ENCODE measurements at places on chromosomes 6 and 20.

- DNase-seq, result no peak
These were observed 62.2 kb upstream of the DDR1 start for GRCh38 chr6:30821862-30822784.

DNA sequence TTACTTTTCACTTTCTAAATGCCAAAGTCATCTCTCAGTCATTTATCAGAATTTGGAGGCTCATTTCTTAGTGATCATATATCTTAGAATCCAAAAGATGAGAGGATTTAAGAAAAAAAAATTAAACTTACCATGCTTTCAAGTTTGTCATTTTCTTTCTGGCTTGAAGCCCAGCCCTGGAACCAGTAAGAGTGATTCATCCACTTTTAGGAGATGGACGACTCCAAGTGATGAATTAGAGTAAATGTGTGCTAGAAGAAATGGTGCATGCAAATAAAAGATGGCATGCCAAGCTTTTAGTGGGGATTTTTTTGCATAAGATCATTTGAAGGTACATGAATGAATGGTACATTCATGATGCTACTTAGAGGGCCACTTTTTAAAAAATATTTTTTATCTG, 20.1 kb downstream of the PLCB1 start:
- no peak for DNase-seq

GRCh38 chr6:90978046-90978445, 391.2 kb upstream of the MAP3K7 start:
- no peak for DNase-seq

DNA sequence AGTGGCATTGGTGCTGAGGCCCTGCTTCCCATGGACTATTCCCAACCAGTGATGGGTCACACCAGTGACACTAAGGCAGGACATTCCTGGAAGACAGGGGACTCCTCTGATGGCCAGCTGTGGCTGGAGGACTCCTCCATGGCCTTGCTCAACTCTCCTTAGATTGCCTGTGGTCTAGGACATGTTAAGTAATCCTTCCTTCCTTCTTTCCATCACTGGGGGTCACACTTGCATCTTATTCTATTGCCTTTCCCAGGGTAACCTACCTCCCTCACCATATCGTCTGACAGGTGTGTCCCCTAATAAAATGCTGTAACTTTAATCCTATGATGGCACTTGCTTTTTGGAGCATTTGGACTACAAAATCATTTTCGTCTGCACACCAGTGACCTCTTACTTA, 24.5 kb upstream of the HLA-A start:
- no peak for DNase-seq

GRCh38 chr6:134599079-134599478, 281.2 kb upstream of the SGK1 start:
- no peak for DNase-seq

- no peak for DNase-seq
These were observed 334.2 kb upstream of the RSPO3 start for GRCh38 chr6:126784161-126784790.

GRCh38 chr6:107205058-107205998, 90.0 kb upstream of the BEND3 start:
- no peak for DNase-seq

DNA sequence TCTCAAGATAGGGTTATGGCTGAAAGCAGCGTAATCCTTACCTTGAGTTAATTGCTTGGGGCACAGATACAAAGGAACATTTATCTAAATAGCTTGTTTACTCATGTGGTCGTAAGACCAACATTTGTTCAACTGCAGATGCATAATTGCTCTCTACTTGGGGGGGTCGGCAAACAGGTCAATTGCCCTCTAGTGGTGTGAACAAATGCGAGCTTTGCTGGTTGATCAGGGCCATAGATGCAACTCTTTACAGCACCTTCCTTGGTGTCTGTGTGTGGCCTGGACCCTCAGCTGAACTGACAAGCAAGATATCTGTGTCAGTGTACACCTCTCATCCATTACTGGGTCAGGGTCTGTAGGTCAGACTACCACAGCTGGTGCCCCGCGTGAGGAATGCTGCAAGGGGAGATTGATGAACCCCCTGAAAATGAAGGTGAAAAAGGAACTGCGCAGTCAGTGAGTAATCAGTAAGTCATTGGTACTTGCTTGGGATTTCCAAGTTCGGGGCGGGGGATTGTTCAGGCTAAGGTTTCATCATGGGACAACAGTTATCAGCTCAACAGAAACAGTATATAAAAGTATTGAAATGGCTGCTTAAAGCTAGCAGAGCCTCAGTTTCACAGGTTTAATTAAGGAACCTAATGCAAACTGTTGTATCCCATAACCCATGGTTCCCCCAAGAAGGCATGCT, 24.0 kb downstream of the HLA-DPA1 start:
- no peak for DNase-seq

DNA sequence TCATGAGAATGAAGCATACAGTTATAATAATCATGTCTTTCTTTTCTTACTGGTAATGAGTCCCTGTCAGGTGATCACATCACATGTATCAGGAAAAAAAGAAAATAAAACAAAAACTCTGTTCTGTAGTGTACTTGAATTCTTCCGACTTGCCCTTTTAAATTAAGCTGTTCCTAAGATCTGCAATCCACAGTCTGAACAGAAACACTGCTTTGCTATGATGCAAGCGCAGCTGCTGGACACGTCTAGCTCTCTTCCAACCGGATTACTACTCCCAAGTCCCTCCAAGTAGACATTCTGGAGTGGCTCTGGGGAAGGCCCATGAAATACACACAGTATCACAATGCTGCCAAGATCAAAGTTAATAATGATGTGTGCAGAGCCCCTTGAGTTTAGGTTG, 83.7 kb downstream of the FYN start:
- no peak for DNase-seq

DNA sequence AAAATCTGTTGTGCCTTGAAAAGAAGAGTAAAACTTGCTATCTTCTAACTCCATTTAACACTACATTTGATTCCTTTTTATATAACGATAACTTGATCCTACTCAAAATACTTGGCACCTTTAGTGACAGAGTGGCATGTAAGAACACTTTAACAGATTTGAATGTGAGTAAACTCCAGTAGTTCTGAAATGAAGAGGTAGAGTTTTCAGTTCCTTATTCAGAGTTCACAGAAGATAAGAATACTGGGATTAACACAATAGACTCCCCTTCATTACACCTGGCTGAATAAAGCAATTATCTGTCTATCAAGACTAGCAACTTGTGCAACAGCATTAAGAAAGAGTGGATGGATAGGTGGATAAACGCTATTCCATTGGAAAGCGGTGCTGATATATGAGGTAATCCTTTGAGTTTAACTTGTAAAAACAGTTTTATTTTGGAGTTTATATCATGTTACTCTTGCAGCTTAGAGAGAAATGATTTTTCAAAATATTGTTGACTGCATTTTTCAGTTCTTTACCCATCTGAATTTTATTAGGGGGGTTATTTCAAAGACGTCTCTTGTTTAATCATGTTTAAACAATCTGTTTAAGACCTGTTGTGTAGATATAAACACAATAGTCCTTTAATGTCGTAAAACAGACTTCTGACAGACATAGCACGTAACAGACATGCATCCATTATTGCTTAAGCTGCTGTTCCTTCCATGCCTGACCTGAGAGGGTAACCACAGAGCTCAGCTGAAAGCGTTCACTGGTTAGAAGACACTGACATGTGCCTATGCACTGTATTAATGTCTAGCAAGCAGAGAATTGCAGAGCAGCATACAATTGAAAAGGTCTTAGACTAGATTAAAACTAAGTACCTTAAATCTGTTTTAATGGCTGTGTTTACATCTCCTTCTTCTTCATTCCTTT, 102.4 kb upstream of the SUPT3H start:
- DNase-seq, result no peak

DNA sequence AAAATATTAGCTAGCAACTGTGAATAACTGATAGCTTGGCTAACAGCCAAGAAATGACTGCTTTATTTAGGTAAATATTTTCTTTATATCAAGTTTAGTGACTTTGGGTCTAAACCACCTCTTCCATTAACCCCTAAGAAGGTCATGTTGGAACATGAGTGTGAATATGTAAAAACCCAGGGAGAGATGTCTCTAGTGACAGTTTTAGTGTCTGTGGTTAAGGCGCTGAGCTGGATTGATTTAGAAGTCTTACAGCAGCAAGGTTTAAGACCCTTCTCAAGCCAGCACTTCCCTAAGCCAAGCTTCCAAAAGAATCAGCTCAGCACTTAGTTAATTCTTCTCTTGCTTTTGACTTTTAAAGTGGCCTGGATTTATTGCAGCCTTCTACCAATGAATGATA, 11.4 kb upstream of the SIRT5 start:
- DNase-seq, result no peak

DNA sequence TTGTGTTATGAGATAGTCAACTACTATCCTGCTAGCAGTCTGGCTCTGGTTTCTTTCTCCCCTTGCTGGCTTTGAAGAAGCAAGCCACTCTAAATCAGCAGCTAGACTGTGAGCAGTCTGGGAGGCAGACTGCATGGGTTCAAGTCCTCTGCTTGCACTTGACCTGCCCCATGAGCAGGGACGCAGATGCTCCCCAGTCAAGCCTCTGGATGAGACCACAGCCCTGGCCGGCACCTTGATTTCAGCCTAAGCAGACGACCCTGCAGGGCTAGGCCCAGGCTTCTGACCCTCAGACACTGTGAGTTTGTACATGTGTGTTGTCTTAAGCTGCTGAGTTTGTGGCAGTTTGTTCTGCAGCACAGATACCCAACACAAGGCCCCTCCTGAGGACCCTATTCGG, 105.8 kb downstream of the SULF2 start:
- DNase-seq, result no peak

DNA sequence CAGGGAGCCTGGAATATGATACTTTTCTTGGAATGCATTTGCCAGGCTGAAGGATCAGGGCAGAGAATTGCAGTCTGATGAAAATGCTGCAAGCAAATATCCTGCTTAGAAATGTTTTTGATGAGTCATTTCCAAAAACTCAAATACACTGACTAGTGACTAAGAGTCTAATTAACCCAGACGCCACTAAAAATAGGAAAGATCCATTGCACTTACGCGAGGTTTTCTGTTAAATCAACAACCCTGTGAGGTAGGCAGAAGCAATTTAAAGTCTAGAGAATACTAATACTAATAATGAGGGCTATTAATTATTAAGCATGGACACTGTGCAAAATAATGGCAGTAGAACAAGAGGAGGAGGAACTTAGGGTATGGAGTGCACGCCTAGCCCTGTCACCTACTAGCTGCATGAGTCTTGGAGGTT, 130.1 kb upstream of the DOK5 start:
- no peak for DNase-seq

GRCh38 chr20:42483730-42484303, 705.9 kb downstream of the PTPRT start:
- no peak for DNase-seq

DNA sequence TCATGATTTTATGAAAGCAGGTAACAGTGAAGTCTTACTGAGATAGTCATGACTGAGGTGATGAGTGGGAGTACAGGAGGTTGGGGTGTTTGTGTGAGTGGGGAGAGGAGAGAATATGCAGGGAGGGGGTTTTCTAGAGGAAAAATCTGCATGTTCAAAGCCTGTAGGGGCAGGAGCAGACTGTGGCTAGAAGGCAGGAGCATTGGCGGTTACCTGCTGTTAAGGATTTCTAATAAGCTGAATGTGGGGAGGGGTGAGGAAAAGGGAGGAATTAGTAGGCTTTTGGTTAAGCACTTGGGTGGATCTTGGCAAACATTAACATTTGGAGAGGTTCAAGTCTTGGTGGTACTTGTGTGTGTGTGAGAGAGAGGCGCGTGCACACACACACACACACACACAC, 70.8 kb downstream of the EYA4 start:
- no peak for DNase-seq

DNA sequence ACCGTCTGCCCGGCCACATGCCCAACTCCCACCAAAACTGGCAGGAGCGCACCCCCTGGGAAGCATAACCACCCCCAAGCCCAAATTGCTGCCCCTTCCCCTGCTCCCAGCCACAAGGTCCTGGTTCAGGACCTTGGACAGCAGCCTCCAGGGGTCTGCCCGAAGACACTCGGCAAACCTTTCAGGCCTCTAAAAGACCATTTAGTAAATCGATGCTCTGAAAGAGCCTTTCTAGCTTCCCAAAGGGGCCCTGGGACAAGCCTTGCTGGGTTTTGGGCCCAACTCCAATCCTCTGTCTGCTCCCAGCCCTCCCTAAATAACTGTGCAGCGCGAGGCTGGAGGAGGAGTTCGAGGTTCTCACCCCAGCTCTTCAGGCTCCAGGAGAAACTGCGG, 30.5 kb downstream of the GRM4 start:
- DNase-seq, result no peak
